ENCODE measurements at places on chromosomes 16 and 17.

- no peaks in the 10 kb centered on the region for H3K27me3 ChIP-seq
- DNase-seq: no peak
- peaks cover 69% of the 10 kb centered on the region for H3K4me1 ChIP-seq
- H3K4me3 ChIP-seq: no peak overlapping the region
- H3K27ac ChIP-seq: peak overlapping the region; percentile 39
These were observed 84.2 kb upstream of the LGALS9 start for GRCh38 chr17:27546624-27547300.

DNA sequence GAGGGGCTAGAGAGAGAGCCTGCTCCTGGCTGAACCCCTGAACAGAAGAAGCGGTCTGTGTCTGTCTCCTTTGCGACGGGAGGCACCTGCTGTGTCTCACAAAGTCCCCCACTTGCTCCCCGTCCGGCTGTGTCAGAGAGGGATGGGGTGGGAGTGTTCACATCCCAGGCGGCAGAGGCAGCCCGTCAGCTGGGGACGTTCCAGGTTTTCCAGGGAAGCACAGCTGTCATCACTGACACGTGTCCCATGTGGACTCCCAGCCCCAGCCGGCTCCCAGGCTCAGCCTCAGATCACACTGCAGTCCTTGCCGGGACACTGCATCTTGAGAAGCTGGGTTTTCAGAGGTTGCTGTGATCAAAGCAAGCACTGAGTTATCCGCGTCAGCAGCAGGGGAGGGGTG, 1.6 kb downstream of the TELO2 start:
- no peak overlapping the region for H3K27ac ChIP-seq
- H3K36me3 ChIP-seq: peaks cover 22% of the 10 kb centered on the region
- no peak for DNase-seq
- H3K27me3 ChIP-seq: no peaks in the 10 kb centered on the region
- H3K4me1 ChIP-seq: peaks cover 10% of the 10 kb centered on the region

- no peaks in the 10 kb centered on the region for H3K36me3 ChIP-seq
- no peaks in the 10 kb centered on the region for H3K27me3 ChIP-seq
- H3K27ac ChIP-seq: no peak overlapping the region
- no peak for DNase-seq
- peaks cover 9% of the 10 kb centered on the region for H3K4me1 ChIP-seq
These were observed 3.1 kb downstream of the SCNN1G start for GRCh38 chr16:23185656-23186055.

GRCh38 chr17:51701501-51701900, 441.2 kb downstream of the UTP18 start:
- H3K27me3 ChIP-seq: no peaks in the 10 kb centered on the region
- no peak overlapping the region for H3K4me3 ChIP-seq
- no peak overlapping the region for H3K27ac ChIP-seq

GRCh38 chr16:15617901-15618300, 25.1 kb downstream of the MARF1 start:
- H3K4me1 ChIP-seq: no peaks in the 10 kb centered on the region
- H3K27me3 ChIP-seq: no peaks in the 10 kb centered on the region
- peaks cover 57% of the 10 kb centered on the region for H3K36me3 ChIP-seq
- no peak overlapping the region for H3K27ac ChIP-seq
- H3K4me3 ChIP-seq: no peak overlapping the region

DNA sequence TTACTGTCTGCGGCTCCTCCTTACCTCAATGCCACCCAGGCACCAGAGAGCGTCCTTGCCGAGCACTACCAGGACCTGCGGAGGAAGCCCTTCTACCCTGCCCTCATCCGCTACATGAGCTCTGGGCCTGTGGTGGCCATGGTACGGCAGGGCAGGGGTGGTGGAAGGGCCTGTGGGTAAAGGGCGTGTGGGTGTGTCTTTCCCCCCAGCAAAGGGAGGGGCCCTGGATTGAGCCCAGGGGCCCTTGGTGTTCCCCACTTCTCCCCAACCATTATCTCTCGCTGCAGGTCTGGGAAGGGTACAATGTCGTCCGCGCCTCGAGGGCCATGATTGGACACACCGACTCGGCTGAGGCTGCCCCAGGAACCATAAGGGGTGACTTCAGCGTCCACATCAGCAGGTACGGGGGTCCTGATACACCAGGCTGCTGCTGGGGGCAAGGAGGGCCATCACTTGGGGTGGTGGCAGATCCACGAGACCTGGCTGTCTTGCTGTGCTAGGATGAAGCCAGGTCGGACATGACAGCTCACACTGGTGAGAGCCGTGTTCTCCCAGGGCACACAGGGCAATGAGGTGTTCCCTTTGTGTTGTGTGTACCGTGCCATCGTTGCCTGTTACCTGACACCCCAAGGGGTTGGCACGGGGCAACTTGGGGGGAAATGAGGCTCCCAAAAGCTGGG, 2.2 kb upstream of the DECR2 start:
- no peaks in the 10 kb centered on the region for H3K36me3 ChIP-seq
- no peak overlapping the region for H3K27ac ChIP-seq
- peaks cover 5% of the 10 kb centered on the region for H3K4me1 ChIP-seq
- no peak for DNase-seq
- H3K4me3 ChIP-seq: no peak overlapping the region
- H3K27me3 ChIP-seq: no peaks in the 10 kb centered on the region

DNA sequence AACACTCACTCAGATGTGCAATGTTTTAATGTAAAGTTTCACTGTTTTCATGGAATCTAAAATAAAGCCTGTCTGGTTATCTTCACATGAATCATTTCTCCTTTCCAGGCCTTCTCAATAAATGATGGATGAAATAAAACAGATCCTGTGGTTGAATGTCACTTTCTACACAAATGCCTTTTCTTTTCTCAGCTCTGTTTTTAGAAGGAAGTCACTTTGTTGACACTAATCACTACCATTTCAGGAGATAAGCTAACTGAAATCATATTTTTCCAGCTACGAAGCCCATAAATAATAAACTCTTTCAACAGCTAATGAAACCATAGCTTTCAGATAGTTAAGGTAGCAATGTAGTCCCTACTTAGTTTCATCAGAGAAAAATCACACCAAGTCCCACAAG, 17.9 kb downstream of the NME2 start:
- H3K4me3 ChIP-seq: no peak overlapping the region
- H3K27me3 ChIP-seq: no peaks in the 10 kb centered on the region
- H3K4me1 ChIP-seq: no peaks in the 10 kb centered on the region
- peaks cover 21% of the 10 kb centered on the region for H3K36me3 ChIP-seq

Data from thyroid gland (tissue), 4 donors.